ENCODE measurements at places on chromosomes 5 and 9.

DNA sequence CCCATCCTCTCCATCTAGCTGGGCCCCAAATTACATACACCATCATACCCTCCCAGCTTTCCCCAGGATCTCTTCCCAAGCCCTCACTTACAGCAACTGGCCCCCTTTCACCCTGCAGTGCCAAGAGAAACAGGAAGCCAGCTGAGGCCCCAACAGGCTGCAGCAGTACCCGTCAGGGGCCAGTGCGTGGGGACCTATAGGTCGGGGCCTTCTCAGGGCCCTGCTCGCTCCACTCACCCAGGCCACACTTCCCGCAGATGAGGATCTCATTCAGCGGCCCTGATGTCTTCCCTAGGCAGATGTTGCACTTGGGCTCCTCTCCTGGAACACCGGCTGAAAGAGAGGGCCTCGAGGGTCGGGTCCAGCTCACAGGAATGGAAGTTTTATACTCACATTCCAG lies 6.8 kb downstream of the PHF19 start:
- no peak for DNase-seq

GRCh38 chr9:127537014-127537413 lies 75.1 kb upstream of the STXBP1 start:
- no peak for DNase-seq

GRCh38 chr5:54115735-54116403 lies 194.5 kb downstream of the ARL15 start:
- DNase-seq, result no peak

DNA sequence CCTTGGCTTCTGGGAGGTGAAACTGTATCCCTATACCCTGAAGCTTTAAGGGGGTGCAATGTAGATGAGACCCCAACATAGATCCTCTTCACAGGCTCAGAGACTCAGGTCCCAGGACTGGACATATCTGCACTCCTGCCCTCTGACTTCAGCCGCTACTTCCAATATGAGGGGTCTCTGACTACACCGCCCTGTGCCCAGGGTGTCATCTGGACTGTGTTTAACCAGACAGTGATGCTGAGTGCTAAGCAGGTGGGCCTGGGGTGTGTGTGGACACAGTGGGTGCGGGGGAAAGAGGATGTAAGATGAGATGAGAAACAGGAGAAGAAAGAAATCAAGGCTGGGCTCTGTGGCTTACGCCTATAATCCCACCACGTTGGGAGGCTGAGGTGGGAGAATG lies 5.4 kb downstream of the CA9 start:
- DNase-seq, result no peak

DNA sequence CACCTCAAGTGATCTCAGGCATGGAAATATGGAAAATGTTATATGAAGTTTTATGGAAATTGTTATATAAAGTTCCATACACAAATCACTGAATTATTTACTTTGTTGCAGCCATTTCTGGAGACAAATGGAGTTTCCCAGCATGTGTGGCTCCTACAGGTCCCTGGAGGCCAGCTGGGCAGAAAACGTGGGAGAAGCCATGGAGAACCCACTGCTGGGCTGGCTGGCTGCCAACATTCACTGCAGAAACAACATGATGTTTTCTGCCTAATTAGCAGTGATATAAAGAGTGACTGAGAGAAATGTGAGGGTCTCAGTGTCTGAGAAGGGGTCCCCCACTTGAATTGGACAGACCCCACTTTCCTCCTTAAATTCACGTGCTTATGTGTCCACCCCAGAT lies 208.8 kb upstream of the IRX2 start:
- DNase-seq, result no peak

DNA sequence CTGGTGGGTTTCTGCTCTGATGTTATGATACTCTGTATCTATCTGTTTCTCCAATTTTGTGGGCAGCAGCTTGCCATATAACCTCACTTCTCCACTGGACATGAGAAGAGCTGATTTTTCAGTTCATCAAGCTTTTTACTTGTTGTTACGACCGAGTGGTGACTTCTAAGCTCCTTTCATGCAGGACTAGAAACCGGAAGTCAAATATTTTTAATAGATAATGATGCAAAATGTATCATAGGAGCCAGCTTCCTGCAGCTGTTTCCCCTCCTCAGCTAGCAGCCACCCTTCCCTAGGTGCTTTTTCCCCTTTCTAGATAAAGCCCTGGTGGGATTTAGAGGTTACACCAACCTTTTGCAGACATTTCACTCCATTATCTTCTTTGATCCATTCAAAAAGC lies 17.0 kb upstream of the ADAM19 start:
- DNase-seq, result no peak

DNA sequence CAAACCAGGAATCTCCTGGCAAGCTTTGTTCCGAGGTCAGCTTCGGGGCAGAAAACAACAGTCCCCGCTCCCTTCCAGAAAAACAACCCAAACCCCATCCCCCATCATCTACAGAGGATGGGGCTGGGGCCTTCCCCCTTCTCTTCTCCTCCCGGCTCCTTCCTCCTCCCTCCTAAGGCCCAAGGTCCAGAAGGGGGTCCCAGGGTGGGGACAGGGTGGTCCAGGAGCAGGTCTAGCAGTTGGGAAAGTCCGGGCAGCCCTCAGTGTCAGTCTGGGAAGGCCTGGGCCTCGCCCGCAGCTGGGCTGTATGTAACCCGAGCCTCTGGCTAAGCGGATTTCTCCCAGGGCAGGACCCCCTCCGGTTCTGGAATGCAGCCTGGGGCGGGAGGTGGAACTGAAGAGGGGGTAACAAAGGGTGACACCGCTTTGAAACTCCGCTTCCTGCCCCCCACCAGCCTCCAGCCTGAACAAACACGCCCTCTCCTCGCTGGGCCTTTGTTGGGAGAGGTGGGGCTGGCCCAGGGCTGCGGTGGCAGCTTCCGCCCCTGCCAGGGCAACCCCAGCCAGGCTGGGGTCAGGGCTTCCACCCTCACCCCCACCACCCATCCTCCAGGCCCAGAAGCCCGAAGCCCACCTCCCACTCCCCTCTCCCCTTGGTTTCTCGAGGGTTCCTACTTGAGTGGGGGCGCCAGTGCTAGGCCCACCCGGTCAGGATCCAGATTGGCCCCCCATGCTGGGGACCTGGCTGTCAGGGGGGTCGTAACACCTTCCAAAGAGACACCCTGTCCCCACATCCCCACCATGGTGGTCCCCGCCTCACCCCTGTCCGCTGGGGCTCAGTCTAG lies 63.5 kb downstream of the C9orf50 start:
- no peak for DNase-seq

- DNase-seq, result no peak
These were observed 392.2 kb upstream of the KLF4 start for GRCh38 chr9:107881626-107882300.

GRCh38 chr9:27499451-27499850 lies 24.6 kb upstream of the IFNK start:
- DNase-seq, result no peak

DNA sequence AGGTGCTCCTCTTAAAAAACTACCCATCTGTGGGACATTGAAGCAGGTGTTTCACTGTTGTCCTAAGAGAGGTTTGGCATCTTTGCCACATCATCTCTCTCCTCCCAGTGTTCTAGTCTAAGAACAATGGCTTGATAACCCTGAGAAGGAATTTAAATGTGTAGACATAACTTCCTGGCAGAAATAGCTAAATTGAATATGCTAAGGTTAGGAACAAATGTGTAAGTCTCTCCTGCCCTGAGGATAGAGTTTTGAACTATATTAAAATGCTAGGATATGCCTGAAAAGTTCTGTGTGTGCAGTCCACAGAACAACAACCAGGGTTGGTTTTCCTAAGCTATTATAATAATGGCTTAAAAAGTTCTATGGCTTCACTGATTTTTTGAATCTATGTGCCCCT lies 106.6 kb downstream of the LRRC70 start:
- no peak for DNase-seq

GRCh38 chr9:14778565-14778964 lies 56.0 kb upstream of the CER1 start:
- no peak for DNase-seq

- DNase-seq, result no peak
These were observed 62.0 kb downstream of the SHB start for GRCh38 chr9:38007016-38007415.

All from stimulated activated CD4-positive, alpha-beta T cell treated with anti-CD3 and anti-CD28 coated beads, Interleukin-4, amount 100 ng/mL, for 48 hours (primary cell).